ENCODE measurements at places on chromosomes 2 and 18. TPM values are rescaled to one million over a fixed set of nuclear protein-coding genes. Genes with fewer than 3 reads are reported as not detected.

Gene GPR55
- 0.44 TPM for polyA plus RNA-seq

Gene PPM1B
- 63.6 TPM for polyA plus RNA-seq

Gene LYG1
- polyA plus RNA-seq = 5.3 TPM

DNA sequence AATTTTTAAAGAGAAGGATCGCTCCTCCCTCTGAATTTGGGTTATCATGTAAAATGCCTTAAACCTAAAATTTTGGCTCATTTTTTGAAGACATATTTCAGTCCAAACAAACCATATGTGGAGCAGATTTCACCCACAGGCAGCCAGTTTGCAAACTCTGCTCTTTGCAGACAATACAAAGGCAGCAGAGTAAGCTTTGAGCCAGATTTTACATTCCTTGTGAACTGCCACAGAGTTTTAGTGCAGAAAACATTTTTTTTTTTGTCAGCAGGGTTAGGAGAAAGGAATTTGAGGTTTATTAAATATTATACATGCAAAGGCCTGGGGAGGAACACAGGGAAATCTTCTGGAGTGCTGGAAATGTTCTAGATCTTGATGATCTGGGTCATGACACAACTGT, 171.9 kb upstream of the FN1 start:
- DNase-seq = no peak

- no peak for DNase-seq
Measured at GRCh38 chr2:148552675-148553331, 91.7 kb upstream of the EPC2 start.

DNA sequence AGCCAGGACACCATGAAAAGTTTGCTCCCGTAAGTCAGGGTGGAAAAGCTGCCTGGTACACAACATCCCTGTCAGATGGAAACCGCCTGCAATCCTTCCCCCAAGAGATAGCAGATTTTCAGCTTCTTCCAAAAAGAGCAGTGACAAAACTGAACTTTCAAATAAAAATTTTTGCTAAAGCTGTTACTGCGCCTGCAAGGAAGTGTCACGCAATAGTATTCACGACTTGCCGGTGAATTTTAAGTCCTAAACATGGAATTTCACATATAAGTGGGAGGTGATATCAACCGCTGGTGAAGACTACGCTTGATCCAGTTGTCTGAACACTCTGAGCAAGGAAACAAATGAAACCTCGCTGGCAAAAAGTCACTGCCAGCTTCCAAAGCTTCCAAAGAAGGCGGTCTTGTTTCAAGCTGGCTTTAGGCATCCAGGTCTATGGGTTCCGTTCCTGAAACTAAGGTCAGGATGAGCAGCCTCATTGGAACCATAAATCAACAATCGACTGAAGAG, 2.8 kb downstream of the COL6A3 start:
- DNase-seq = no peak

DNA sequence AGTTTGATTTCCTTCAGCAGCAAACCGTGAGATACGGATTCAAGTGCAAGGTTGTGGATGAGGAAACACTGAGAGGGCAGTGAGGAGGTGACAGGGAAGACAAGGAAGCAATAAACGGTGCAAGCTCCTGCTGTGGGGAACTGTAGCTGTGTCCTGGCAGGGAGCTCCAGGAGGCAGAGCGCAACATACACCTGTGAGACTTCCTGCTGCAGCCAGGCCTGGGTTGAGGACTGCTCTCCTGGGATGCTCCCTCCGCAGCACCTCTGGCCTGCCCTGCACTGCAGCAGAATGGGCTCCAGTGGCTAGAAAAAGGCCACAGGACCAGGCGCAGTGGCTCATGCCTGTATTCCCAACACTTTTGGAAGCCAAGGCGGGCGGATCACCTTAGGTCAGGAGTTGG, 85.5 kb downstream of the MRO start:
- DNase-seq = no peak

DNA sequence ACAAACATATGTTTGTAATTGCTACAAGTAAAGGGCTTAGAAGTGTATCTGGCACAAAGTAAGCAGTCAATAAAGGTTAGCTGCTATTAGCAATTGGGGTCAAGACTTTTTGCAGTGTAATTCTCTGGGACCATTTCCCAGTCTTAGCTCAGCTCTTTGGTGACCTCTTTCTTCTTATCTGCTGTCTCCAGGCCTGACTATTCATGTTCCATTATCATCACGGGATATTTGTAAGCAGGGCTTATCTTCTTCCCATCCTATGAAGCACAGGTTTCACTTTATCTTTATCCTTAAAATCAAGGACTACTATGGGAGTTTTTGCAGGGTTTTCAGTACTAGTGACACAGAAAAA, 131.7 kb downstream of the DOCK10 start:
- DNase-seq = no peak
